ENCODE measurements at places on chromosomes 13 and 19.

- peak; percentile 92 for DNase-seq
Measured at GRCh38 chr19:51417810-51418157, 342 bp upstream of the SIGLEC10 start.

- peak; percentile 87 for DNase-seq
Measured at GRCh38 chr13:113292021-113292862, 4.8 kb upstream of the LAMP1 start.

DNA sequence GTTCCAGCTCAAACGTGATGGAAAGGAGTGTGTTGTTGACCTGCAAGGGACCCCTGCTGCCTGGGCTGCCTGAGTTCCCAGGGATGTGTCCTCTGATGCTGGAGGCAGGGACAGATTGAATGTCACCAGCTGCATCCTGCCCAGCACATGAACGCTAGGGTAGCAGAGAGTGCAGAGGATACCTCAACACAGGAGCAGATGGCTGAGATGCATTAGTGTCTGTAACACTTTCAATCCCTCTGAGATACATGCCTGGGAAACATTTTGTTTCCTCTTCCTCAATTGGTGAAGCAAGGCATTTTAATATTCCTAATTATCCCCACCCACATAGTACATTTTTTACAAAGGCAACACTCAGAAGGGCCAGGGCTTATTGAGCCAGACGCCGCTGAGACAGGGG lies 106.4 kb upstream of the UBL3 start:
- no peak for DNase-seq

GRCh38 chr13:30721936-30722335 lies 13.4 kb upstream of the ALOX5AP start:
- no peak for DNase-seq

DNA sequence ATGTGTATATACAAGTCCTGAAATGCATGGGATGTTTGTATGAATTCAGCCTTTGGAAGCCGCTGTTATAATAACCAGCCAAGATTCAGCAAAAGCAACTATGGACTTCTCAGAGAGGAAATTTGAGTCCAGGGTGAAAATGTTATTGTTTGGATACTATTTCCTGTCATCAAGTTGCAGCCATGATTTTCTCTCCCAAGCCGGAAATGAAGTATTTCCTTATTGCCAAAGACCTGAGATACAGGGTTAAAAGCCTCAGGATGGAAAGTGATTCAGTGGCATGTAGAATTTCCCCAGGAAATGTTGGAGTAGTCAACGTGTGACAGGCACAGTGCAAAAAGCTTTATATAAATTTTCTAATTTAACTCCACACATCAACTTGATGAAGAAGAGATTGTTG lies 133.9 kb downstream of the IRS2 start:
- DNase-seq: no peak

- DNase-seq: peak; percentile 21
Measured at GRCh38 chr19:34731019-34731829, 2.8 kb upstream of the ZNF181 start.

- no peak for DNase-seq
Measured at GRCh38 chr13:99471221-99472121, 29.8 kb upstream of the TM9SF2 start.

- DNase-seq: no peak
Measured at GRCh38 chr19:18211683-18212082, 7.8 kb upstream of the RAB3A start.

DNA sequence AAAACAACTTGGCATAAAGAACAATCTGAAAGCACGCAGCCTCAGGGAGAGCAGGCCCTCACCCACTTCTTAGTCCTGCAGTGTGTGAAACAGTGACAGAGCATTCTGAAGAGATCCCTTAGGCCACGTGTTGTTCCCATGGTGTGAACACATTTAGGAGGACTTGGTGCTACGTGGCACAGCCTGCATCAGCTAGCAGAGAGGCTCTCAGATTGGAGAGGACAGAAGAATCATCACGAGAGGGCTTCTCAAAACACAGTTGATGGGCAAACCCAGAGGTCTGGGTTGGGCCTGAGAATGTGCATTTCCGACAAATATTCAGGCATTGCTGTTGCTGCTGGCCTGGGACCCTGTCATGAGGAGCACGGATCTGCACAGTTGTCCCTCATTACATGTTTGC lies 26.1 kb upstream of the TFDP1 start:
- DNase-seq: no peak

GRCh38 chr19:5425260-5425659 lies 30.0 kb upstream of the ZNRF4 start:
- DNase-seq: no peak

DNA sequence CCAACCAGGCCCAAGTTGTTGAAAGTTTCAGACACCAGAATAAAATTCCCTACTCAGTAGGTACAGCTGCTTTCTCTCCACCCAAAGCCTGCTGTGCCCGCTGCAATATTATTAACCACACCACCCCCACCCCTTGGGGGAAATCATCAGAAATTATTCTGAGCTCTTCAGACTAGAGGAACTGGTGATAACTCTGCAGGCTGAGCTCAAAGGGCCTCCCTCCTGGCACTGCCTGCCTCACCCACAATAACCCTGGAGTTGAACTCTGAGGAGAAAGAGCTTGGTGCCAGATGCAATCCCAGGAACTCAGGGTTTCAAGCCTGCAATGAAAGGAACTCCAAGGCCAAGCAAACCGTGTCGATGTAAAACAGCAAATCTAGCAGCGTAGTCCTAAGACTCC lies 381.7 kb upstream of the ZNF507 start:
- no peak for DNase-seq

DNA sequence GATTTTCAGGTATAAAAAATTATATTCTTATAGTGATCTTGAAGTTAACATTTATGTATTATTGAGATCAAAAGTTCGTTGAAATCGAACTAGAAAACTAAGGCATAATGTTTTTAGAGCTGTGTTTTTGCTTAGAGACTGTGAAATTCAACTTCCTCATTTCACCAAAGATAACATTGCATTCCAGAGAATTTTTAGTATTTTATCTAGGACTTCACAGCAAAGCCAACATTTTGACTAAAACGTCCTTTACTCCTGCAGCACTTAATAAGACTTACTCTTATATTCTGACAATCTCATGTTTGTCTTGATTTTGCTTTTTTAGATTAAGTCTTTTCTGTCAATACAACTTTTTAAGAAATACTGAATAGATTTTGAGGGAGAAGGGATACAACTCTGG lies 4.7 kb downstream of the KCTD4 start:
- peak; percentile 81 for DNase-seq

DNA sequence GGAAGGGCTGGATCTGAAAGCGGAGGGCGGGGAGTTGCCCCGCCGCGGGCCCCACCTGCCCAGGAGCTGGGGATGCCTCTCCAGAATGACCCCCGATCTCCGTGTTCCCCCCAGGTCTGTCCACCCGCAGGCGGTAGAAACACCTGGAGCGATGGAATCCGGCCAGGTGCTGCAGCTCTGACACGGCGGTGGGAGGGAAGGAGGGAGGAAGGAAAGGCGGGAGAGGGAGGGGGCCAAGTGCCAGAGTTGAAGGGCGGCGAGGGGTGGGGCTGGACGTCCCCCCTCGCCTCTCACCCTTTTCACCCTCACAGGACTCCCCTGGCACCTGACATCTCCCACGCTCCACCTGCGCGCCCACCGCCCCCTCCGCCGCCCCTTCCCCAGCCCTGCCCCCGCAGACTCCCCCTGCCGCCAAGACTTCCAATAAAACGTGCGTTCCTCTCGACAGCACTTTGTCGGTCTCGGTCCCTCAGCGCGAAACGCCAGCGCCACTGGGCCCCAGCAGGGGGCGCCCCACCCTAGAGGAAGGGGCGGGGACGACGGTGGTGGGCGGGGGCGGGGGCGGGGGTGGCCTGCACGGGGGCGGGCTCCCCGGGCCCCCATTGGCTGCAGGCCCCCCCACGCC lies 337 bp upstream of the FXYD7 start:
- DNase-seq: peak; percentile 67

DNA sequence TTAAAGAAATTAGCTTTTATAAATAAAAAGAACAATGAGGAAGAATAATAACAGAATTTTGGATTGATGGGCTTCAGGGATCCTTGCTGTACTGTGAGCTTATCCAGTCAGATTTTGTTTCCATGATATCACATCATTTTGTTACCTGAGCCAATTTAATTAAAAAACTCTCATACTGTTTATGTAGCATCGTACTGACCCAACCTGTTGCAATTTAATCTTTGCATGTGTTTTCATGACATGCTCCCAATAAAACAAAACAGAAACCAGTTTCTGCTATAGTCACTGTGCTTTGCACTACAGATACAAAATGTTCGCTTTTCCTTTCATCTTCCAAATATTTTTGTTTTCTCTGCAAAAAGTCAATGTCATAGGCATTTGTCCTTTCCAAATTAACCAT lies 109.7 kb upstream of the RNF113B start:
- peak; percentile 3 for DNase-seq

- no peak for DNase-seq
Measured at GRCh38 chr19:47413941-47414340, 5.4 kb downstream of the MEIS3 start.

GRCh38 chr19:15640294-15640903 lies at the start of gene CYP4F3:
Gene CYP4F3, plus strand, starts transcription at chr19:15640897. Its CDS starts 519 bp downstream, at chr19:15641416.
- DNase-seq: peak; percentile 61
